Bladder microvascular endothelial cell (primary cell): ENCODE measurements at places on chromosomes 11 and 22. TPM values are rescaled to one million over a fixed set of nuclear protein-coding genes. Genes with fewer than 3 reads are reported as not detected.

OR51D1 gene
- total RNA-seq = not detected in 2 replicates

TRMU gene
- total RNA-seq = 20.7 and 46.6 TPM in 2 replicates

RAG2 gene
- not detected in 2 replicates for total RNA-seq

GRIA4 gene
- not detected in 2 replicates for total RNA-seq

CCDC34 gene
- total RNA-seq = 2.8 and 4.9 TPM in 2 replicates
